Stimulated activated CD8-positive, alpha-beta memory T cell treated with anti-CD3 and anti-CD28 coated beads, Interleukin-15, amount 100 ng/mL, for 4 hours (primary cell): ENCODE measurements at places on chromosomes 7 and 10.

GRCh38 chr7:6121141-6121540 is 90.0 kb downstream of the ANKRD61 start:
- DNase-seq: no peak

DNA sequence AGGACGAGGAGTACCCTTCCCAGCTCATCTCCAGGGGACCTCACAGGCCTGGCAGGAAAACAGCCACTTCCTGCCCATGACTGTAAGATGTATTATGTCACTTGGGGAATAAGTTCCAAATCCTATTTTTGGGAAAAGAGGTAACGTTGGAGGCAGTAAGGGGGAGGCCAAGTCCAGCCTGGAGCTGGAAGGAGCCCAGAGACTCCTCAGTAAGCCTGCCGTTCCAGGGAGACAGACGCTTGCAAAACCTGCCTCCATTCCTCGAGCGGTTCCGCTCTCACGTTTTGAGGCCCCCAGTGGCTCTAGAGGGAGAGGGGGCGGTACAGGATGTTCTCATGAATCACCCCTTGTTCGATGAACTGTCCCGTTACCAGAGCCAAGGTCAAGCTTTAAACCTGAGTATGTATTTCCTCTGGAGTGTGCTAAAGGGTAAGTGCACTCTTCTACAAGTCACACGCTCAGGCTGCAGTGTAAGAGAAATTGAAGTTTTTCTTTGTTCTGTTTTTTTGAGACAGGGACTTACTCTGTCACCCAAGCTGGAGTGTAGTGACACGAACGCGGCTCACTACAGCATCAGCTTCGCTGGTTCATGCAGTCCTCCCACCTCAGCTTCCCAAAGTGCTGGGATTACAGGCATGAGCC is 45.5 kb upstream of the CYTH3 start:
- DNase-seq: no peak

DNA sequence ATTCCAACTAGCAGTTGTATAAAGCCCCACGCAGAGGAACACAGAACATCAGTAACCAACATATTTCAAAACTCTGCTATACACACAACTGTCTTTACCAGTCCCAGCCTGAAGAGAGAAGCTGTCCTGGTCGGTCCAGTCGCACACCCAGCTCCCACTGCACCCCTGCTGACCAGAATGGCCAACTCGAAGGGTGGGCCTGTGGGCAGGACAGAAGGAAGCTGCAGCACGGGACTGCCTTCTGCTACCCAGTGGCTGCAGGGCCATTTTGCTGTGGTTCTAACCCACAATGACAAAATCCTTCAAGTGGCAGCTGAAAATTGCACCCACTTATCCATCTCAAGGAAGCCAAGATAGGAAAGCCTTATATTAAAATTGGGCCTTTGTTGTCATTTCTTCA is 48.2 kb downstream of the GSDME start:
- DNase-seq: no peak

DNA sequence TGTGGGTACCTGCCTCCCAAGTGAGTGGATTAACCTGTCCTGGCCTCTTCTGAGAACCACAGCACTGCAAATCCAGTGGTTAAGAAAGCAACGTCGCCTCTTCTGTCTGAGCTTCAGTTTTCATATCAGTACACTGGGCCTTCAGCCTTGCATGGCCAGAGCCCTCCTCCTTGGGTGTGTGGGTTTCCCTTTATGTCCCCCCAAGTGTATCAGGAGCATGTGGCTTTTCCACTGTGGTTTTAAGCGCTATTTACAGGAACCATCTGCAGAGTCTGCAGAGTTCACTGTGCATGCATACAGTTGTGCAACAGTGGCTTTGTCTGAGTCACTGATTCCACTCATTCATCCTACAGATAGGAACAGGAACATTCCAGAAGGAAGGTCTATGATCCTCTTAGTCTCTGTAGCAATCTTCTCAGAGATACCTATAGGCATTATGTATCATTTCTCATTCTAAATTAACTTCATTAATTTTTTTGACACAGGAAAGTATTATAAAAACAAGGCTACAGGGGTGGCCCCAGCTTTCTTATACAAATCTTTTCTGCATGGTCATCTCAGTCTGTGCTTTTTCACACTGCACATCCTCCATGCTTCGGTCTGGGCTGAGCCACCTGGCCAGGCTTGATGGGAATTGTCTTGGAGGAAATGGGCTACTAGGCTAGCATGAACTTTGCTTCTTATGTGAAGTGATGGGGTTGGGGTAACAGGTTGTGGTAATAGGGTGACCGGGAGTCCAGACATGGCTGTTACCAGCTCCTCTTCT is 17.1 kb downstream of the MBL2 start:
- no peak for DNase-seq
